Activated T-cell treated with anti-CD3 and anti-CD28 coated beads, Interleukin-2, amount 50 U/mL, for 24 hours (primary cell): ENCODE measurements at places on chromosomes 7 and 10.

- no peak for DNase-seq
Measured at GRCh38 chr10:73771722-73772280, 10.0 kb upstream of the CHCHD1 start.

DNA sequence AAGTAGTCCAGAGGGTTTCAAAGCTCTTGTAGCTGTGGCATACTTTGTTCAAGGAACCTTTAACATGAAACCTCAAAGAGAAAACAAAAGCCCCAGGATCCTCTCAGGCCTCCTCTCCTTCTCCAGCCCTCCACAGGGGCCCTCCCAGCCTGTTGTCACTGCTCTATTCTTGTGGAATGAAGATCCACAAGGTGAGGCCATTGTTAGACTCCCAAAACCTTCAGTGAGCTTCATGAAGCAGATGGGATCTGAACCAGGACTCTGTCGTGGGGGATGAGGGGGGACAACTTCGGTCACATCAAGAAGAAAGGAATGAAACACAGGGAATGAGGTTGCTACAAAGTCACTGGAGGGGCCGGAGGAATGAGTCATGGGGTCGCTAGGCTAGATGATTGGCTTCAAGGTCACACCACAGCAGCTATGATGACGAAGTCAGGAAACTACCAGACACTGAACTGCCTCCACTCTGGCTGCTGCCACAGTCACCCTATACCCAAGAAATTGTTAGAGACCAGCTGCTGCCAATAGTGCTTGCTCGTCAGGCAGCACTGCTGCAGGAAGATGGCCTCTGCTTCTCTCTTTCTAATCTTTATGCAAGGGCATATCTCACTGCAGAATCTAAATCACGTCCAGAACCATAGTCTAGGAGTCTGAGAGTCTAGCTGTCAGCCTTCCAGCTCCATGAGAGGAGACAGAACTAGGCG, 208.8 kb downstream of the HIBADH start:
- DNase-seq, result no peak

GRCh38 chr10:5411941-5412276, 448 bp upstream of the NET1 start:
- no peak for DNase-seq

GRCh38 chr7:17071866-17072265, 190.1 kb upstream of the AGR3 start:
- DNase-seq, result no peak

DNA sequence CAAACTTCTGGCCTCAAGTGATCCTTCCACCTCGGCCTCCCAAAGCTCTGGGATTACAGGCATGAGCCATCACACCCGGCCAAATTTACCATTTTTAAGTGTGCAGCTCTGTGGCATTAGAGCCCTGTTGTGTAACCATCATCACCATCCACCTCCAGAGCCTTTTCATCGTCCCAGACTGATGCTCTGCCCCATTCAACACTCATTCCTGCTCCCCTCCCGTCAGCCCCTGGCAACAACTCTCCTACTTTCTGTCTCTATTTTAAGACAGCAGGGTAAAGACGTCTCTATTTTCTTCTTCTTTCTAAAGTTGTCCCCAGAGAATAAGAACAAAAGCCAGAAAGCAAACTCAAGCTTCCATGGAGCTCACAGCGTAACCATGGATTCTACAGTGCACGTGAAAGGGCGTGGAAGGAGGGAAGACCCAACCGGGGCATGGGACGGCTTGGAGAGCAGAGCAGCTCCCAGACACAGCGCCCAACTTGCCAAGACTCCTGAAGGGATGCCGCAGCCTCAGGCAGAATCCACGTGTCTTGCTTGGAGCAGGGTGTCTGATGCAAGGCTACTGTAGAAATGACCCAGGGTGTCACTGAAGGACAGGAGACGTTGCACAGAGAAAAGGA, 42.7 kb upstream of the PITRM1 start:
- no peak for DNase-seq

DNA sequence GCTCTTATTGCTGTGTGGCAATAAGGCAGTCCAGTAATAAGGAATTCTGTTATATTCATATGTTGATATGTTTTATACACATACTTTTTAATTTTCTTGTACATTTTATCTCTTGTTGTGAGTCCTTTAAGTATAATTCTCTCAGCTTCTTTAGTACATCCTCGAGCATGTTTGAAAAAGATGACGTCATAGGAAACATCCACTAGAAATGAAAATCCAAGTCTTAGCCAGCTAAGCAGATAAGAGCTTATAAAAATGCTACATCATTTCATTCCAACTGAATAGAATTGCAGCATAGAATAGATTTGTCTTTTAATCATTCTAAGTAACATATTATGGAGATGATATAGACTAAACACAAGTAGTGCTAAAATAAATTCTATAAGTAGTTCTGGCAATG, 283.7 kb upstream of the FZD1 start:
- DNase-seq, result no peak

GRCh38 chr10:86298501-86299001, 68.0 kb downstream of the GRID1 start:
- DNase-seq, result no peak

- peak; percentile 35 for DNase-seq
Measured at GRCh38 chr7:142581341-142581740, 167.9 kb upstream of the PRSS1 start.

DNA sequence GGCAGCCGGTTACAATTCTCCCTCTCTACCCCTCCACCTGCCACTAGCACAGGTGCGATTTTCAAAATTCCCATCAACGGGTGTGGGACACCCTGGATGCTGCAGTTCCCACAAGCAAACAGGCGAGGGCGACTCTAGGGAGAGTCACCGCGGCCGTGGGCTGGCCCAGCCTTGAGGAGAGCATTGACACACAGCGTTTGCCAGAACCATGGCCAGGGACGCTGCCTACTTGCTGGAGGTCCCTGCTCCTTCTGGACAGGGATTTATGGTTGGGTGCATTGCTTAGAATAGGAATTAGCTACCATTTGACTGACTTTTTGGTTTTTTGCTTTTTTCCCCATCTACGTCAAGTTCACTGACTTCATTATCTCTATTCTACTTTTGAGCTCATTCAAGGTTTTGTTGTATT, 19.0 kb upstream of the CLDN4 start:
- peak; percentile 71 for DNase-seq

DNA sequence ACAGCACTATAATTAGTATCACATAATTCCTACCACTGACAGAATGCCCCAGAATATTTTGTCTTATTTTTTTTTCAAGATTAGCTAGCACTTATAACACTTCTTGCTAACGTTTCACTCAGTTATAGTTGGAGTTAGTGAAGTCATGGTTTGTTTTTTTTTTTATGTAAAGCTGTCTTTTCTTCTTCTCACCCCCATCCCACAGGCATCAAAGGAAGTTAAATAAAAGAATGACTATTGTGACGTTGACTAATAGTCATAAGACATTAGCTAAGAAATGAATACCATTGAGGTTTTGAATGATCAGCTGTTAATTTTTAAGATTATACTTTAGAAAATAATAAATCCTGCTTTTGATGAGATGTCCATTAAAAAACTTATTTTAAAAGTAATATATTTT, 498.3 kb downstream of the GFRA1 start:
- no peak for DNase-seq

- no peak for DNase-seq
Measured at GRCh38 chr10:112811741-112812551, 138.1 kb upstream of the TCF7L2 start.

DNA sequence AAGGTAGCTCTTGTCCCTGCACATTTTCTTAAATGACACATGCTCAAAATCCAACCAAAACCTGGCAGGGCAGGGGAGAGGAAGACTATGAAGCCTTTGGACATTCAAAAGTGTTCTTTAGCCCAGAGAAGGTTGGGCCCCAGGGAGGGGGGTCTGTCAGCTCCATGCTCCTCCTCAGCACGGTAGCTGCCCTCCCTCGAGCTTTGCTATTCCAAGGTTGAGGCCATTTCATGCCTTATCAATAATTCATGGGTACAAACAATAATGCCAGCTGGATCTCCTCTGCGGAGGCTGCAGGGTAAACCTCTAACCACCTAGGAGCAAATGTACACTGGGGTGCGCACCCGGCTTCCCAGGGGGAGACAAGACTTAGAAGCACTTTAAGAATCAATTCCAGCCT, 61.5 kb downstream of the SLIT1 start:
- no peak for DNase-seq

GRCh38 chr10:106679314-106679713, 485.2 kb downstream of the SORCS1 start:
- DNase-seq, result no peak

- no peak for DNase-seq
Measured at GRCh38 chr10:74096777-74097176, 53.9 kb downstream of the AP3M1 start.

- no peak for DNase-seq
Measured at GRCh38 chr10:58281092-58281752, 12.3 kb downstream of the CISD1 start.

GRCh38 chr10:68647672-68648341, 73.2 kb upstream of the CCAR1 start:
- DNase-seq, result no peak

DNA sequence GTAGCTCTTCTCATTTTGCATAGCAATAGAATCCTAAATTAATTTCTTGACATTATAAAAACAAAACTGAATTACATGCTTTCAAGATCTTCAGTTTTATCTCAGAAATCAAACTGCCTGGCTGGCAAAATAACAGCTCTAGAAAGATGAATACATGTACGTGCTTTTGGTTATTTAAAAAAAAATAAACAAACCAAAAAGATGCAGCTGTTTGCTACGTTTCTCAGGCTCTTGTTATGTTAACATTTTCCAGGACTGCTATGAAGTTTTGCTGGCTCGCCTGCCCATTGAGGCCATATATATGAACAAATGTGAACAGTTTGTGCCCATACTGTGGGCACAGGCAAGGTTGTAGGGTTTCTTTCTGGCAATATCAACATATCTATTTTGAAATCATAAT, 86.6 kb downstream of the ODAD2 start:
- no peak for DNase-seq

DNA sequence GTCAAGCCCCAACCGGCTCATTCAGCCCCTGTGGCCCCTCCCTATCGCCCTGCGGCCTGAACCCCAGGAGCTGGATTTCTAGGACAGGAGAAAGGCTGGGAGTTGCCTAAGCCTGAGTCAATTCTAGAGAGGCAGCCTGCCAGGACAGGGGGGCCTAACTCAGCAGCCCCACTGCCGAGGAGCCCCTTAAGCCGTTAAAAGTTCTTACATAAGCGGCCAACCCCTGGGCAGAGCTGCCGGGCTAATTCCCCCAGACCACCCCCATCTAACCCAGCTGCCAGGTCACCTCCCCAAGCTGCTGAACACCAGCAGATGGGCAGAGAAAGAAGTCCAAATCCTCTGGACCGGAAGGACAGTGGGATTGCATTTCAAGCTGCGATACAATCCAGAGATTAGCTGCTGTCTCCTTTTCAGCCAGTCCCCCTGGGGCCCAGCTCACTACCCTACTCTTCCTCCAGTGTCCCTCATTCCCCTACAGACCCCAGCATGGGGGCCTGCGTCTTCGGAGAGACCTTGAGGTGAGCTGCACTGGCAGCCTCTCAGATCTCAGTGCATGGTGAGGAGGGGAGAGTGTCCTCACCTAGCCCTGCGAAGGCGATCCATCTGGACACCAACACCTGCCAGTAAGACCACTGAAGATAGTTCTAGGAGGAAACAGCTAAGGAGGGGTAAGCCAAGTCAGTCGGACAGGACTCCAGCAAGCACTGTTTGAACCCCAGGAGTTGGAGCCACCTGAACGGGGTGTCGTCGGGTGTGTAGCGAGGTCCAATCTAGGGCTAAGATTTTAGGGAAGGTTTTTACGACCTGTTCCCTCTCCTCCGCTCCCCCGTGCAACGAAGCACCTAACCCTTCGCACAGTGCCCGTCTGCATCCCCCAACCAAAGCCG, 830 bp downstream of the IMPDH1 start:
- no peak for DNase-seq

GRCh38 chr10:70053218-70053840, 683 bp downstream of the MACROH2A2 start:
- peak; percentile 48 for DNase-seq

DNA sequence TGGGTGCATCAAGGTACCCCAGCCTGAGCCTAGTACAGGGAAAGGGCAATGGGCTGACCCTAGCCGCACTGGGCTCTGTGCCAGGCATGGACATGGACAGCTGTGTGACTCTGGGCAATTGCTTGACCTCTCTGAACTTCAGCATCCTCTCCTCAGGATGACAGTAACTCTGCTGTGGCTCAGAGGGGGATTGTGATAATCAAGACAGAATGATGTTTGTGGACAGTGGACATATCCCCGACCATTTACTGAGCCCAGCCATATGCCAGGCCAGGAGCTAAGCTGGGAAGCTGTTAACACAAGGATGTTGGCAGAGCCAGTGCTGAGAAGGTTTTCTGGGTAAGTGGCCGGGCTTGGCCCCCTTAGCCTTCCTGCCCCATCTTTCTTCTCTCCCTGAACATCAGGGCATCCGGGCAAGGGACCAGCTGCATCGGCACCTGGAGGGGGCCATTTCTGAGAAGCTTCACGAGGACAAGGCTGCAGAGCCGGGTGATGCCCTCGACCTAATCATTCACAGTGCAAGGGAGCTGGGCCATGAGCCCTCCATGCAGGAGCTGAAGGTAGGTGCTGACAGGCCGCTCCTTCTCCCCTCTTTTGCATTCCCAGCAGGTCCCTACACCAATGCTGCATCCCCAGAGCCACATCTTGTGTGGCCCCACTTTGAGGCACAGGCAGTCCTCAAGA, 3.5 kb downstream of the CYP26C1 start:
- DNase-seq, result no peak

GRCh38 chr10:110324805-110325280, 20.1 kb upstream of the SMNDC1 start:
- no peak for DNase-seq

DNA sequence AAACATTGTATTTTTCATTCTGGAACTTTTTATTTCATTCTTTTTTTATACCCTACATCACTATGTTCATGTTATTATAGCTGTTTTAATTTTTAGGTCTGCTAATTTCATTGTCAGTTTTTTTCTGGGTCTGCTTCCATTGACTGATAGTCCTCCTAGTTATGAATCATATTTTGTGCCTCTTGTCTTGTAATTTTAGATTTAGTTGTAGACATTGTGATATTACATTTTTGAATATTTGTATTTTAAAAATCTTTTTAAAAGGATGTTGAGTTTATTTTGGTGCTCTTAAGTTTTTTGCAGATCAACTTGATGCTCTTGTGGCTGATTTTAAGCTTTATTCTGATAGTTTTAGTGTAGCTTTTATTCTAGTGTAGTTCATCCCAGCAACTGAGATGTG, 57.6 kb downstream of the BTRC start:
- no peak for DNase-seq

DNA sequence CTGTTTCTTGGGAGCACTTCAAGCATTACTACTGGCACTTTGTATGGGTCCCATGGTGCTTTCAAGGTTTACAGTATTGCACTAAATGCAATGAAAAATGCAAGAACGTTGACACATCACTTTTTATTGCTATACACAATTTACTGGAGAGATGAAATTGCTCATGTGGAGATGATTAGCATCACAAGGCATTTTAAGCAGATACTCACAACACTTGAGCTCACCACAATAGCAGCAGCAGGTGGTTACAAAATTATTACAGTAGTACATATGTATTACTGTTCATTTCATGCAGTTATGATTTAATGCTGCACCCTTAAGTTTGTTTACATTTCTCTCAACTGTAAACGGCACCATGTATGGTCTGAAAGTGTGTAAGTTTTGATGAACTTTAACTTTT, 537.7 kb downstream of the GRM8 start:
- DNase-seq, result no peak

GRCh38 chr7:116810267-116811116, 51.9 kb upstream of the CAPZA2 start:
- no peak for DNase-seq
